Cardiac atrium fibroblast (primary cell): ENCODE measurements at places on chromosomes 5 and 9. TPM values are rescaled to one million over a fixed set of nuclear protein-coding genes. Genes with fewer than 3 reads are reported as not detected.

Gene QRFP
- not detected in 2 replicates for total RNA-seq

Gene VAV2
- 14.3 and 17.0 TPM in 2 replicates for total RNA-seq

Gene TMEM38B
- total RNA-seq: 3.2 and 4.2 TPM in 2 replicates

Gene IL31RA
- 0.18 and 0.32 TPM in 2 replicates for total RNA-seq

Gene NR5A1
- total RNA-seq: not detected in 2 replicates

Gene NUDT2
- total RNA-seq: 25.8 and 35.5 TPM in 2 replicates

Gene TMEM203
- total RNA-seq: 26.7 and 38.4 TPM in 2 replicates

Gene SLC25A2
- not detected in 2 replicates for total RNA-seq

Gene FBXL7
- total RNA-seq: 8.3 and 8.8 TPM in 2 replicates

Gene NTNG2
- total RNA-seq: 2.3 and 4.7 TPM in 2 replicates

Gene OTULINL
- not detected in 2 replicates for total RNA-seq

Gene CDC25C
- total RNA-seq: 0.54 and 4.4 TPM in 2 replicates

Gene HRCT1
- 1.4 and 9.4 TPM in 2 replicates for total RNA-seq

Gene KCNMB1
- under 0.01 TPM in 1 of 2 replicates, not detected in the other for total RNA-seq

Gene PCDHA11
- total RNA-seq: not detected in 2 replicates

Gene PCDHGA10
- total RNA-seq: 3.4 and 5.0 TPM in 2 replicates

Gene ADAMTS13
- 1.4 and 1.5 TPM in 2 replicates for total RNA-seq

Gene RICTOR
- 5.8 and 17.2 TPM in 2 replicates for total RNA-seq

Gene SAXO1
- total RNA-seq: not detected in 2 replicates

Gene SLC28A3
- under 0.01 TPM in 1 of 2 replicates, not detected in the other for total RNA-seq

Gene CATSPER3
- not detected in 2 replicates for total RNA-seq

Gene FOXD4L4
- total RNA-seq: 0.97 TPM in 1 of 2 replicates, not detected in the other

Gene SECISBP2
- 10.5 and 22.0 TPM in 2 replicates for total RNA-seq

Gene MTAP
- total RNA-seq: 22.7 and 24.4 TPM in 2 replicates

Gene CLIC3
- total RNA-seq: 4.7 and 16.8 TPM in 2 replicates

Gene BTNL8
- total RNA-seq: not detected in 2 replicates

Gene DOCK8
- total RNA-seq: 0.32 and 0.36 TPM in 2 replicates

Gene NR4A3
- total RNA-seq: under 0.01 and 0.97 TPM in 2 replicates

Gene FCN2
- total RNA-seq: not detected in 2 replicates

Gene SH3PXD2B
- 32.5 and 51.2 TPM in 2 replicates for total RNA-seq

Gene TAL2
- total RNA-seq: not detected in 2 replicates

Gene SV2C
- not detected in 2 replicates for total RNA-seq

Gene INSYN2B
- total RNA-seq: 10.4 and 15.7 TPM in 2 replicates

Gene OR1J2
- total RNA-seq: not detected in 2 replicates

Gene ORM2
- not detected in 2 replicates for total RNA-seq

Gene SLC34A3
- not detected in 2 replicates for total RNA-seq

Gene ROPN1L
- total RNA-seq: 0.32 TPM in 1 of 2 replicates, not detected in the other

Gene CARD9
- under 0.01 and 0.65 TPM in 2 replicates for total RNA-seq

Gene PCDHB10
- 0.16 and 0.18 TPM in 2 replicates for total RNA-seq

Gene APBA1
- total RNA-seq: 3.1 and 14.3 TPM in 2 replicates

Gene OBP2B
- not detected in 2 replicates for total RNA-seq

Gene PCDHB5
- 1.3 and 4.5 TPM in 2 replicates for total RNA-seq

Gene CNTNAP3B
- 4.5 and 8.5 TPM in 2 replicates for total RNA-seq

Gene TMC1
- not detected in 2 replicates for total RNA-seq

Gene C1QTNF2
- 0.16 TPM in 1 of 2 replicates, not detected in the other for total RNA-seq

Gene TMEM174
- total RNA-seq: not detected in 2 replicates

Gene NRARP
- total RNA-seq: 0.18 and 1.9 TPM in 2 replicates

Gene ZNF658
- 1.3 and 1.6 TPM in 2 replicates for total RNA-seq

Gene AKNA
- 6.5 and 9.2 TPM in 2 replicates for total RNA-seq

Gene OR1Q1
- total RNA-seq: not detected in 2 replicates

Gene AFAP1L1
- total RNA-seq: 22.4 and 24.6 TPM in 2 replicates

Gene PCDHGB2
- 1.6 and 3.2 TPM in 2 replicates for total RNA-seq

Gene LRRC70
- 0.18 and 0.97 TPM in 2 replicates for total RNA-seq

Gene ITGA2
- total RNA-seq: 4.9 and 10.5 TPM in 2 replicates

Gene SLCO6A1
- total RNA-seq: not detected in 2 replicates

Gene MRPS27
- total RNA-seq: 47.5 and 50.7 TPM in 2 replicates

Gene ADAMTS12
- 39.0 and 57.8 TPM in 2 replicates for total RNA-seq
